GM12878 (cell line): ENCODE measurements at places on chromosomes 5 and 9. TPM values are rescaled to one million over a fixed set of nuclear protein-coding genes. Genes with fewer than 3 reads are reported as not detected.

DNA sequence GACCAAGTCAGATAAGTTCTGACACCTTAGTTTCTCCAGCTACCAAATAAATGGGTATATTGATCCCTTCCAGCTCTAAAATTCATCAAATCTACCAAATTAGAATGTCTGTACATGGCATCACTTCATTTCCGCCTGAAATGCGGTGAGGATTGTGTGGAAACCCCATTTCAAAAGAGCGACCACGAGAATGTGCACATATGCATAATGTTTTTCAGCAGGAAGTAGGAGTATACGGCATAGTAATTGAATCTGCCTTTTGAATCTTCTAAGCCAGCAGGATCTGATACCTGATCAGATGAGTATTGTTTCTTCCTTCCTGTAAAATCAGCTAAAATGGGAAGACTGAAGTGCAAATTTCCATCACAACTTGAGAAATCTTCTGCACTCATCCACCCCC lies 418.6 kb downstream of the TMEM38B start:
- H3K36me3 ChIP-seq = no peaks in the 10 kb centered on the region
- H3K4me3 ChIP-seq = no peak overlapping the region
- H3K4me1 ChIP-seq = no peaks in the 10 kb centered on the region
- H3K27me3 ChIP-seq = no peaks in the 10 kb centered on the region
- no peak for DNase-seq

DNA sequence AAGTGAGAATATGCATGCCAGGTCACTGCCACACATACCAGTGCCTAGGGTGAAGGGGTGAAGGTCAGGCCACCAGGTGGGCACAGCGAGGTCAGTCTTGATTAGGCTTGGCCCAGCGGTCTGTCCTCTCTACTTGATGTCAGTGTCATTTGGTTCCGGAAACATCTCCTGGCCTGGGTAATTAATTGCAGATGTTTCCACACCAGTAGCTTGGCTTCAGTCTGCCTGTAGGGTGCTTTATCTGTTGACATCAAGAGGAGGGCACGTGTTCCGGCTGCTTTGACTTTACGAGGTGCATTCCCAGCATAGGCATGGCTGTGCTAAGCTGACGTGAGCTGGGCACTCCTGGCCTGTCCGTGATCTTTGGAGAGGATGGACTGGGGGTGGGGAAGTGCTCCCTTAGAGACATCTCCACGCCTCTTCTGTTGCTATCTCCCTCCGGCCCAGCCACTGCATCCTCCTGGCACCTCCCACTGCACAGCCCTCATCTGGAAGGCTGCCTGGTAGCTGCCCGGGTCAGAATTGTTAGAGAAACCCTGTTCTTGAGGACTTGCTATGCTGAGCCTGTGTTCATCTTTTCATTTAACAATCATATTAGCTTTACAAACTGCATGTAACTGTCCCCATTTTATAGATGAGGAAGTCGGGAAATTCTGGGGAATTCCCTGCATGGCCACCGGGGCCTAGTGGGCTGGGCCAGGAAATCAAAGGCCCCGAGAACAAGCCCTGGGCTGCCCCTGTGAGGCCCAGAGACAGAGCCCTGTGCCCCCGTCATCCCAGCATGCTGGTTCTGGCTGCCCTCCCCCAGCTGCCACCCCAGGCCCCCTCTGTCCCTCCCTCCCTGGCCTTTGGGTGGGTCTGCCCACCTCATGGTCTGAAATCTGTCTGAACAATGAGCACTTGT lies 29.1 kb downstream of the JADE2 start:
- H3K4me1 ChIP-seq = peaks cover 55% of the 10 kb centered on the region
- no peak overlapping the region for H3K4me3 ChIP-seq
- peaks cover 14% of the 10 kb centered on the region for H3K36me3 ChIP-seq
- H3K27ac ChIP-seq = peak overlapping the region; percentile 91
- DNase-seq = peak; percentile 82

GRCh38 chr5:120465436-120465961 lies 1.4 kb downstream of the PRR16 start:
- no peak overlapping the region for H3K27ac ChIP-seq
- no peaks in the 10 kb centered on the region for H3K36me3 ChIP-seq
- no peak overlapping the region for H3K4me3 ChIP-seq
- H3K4me1 ChIP-seq = peaks cover 6% of the 10 kb centered on the region; the same call in 1 of the 2 replicates

Gene OR1J2
- total RNA-seq = not detected in 2 replicates

GRCh38 chr5:180114304-180115003 lies 42.9 kb upstream of the RNF130 start:
- DNase-seq = no peak
- H3K36me3 ChIP-seq = no peaks in the 10 kb centered on the region
- no peak overlapping the region for H3K4me3 ChIP-seq
- H3K27me3 ChIP-seq = no peaks in the 10 kb centered on the region

Gene NOXA1
- not detected in 2 replicates for total RNA-seq

DNA sequence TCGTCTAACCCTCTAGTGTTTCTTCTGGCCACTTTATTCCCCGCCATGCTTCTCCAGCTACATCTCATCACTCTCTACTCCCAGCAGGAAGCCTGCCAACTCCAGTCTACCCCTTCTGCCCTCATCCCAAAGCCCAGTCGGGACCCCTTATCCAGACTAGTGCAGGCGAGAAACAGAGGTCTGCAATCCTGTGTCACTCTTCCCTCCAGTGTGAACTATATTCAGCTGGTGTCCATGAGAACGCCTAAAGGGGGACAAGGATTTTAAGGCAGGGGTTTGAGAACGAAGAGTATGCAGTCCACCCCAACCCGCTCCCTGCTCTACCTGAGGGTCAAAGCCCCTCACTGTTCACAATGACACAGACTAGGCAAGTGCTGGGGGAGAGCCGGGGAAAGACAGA lies 41.7 kb upstream of the GABRP start:
- no peak overlapping the region for H3K27ac ChIP-seq
- H3K36me3 ChIP-seq = no peaks in the 10 kb centered on the region
- H3K4me3 ChIP-seq = no peak overlapping the region
- H3K4me1 ChIP-seq = no peaks in the 10 kb centered on the region

Gene ENHO
- total RNA-seq = not detected in 2 replicates

Gene CTXN3
- not detected in 2 replicates for total RNA-seq

DNA sequence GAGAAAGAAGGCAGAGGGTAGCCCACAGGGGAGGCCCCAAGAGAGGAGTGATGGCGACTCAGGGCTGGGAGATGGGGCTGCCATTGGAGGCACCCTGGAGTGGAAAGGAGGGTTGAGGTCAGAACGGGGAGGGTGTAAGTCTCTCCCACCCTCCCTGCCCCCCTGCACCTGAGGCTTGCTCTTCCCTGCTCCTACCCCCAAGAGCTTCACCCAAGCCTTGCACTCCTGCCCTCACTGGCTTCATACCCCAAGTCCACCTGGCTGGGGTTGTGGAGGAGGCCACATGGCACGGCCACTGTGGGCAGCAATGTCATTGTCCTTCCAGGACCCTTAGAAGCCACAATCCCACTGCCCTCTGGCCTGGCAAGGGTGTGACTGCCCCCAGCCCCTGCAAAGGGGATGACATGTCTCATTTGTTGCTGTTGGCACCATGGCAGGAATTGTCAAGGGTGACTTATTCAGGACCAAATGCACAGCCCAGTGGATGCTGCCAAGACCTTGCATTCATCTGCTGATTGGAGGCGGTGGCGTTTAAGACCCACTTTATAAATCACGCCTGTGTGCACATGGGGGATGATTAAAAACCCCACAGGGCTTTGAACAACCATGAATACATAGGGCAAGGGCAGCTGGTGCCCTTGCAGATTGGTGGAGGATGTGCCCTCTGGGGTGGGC lies 47.6 kb upstream of the RNU6ATAC start:
- no peaks in the 10 kb centered on the region for H3K27me3 ChIP-seq
- H3K4me3 ChIP-seq = no peak overlapping the region
- no peak for DNase-seq

GRCh38 chr5:60545551-60545950 lies 154.4 kb downstream of the DEPDC1B start:
- no peaks in the 10 kb centered on the region for H3K27me3 ChIP-seq
- no peak overlapping the region for H3K4me3 ChIP-seq
- DNase-seq = no peak
- no peak overlapping the region for H3K27ac ChIP-seq
- H3K4me1 ChIP-seq = peaks cover 16% of the 10 kb centered on the region
- no peaks in the 10 kb centered on the region for H3K36me3 ChIP-seq

- no peaks in the 10 kb centered on the region for H3K36me3 ChIP-seq
- DNase-seq = no peak
- no peak overlapping the region for H3K4me3 ChIP-seq
These were observed 151.5 kb downstream of the TAF11L14 start for GRCh38 chr5:17785774-17786173.

DNA sequence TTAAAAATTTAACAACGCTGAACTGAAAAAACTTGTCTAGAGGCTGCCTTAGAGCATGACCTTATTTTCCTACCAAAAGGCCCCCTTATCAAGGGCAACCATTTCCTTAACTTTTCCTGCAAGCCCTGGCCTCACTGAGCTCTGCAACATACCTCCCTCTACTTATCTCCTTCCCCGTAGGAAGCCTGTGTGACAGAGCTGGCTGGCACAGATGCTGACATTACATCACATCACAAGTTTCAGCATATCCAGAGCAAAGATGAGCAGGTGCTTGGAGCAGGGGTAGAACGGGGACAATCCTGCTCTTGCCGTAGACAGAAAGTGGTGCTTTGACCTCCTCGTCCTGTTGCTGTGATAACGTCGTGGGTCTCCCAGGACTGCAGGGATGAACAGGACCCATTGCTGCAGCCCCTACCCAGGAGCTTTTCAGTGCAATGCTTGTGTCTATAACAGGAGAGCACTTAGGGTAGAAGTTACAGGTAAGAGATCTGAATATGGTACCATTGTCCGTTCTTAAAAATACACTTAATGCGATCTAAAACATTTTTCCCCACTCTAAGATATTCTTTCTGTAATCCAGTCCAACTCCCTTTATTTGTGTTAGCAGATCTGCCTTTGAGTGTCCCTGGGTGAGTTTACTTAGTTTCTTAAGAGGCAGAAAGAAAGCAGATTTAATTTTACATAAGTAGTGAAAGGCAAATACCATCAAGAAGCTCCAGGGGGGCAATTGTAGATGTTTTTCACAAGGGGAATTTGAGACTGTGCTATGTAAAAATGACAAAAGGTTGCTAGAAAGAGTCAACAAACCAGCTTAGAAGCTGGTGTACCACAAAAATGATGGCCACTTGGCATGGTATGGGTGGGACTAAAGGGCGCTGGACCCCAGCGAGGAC lies 101.9 kb upstream of the EFNA5 start:
- H3K4me3 ChIP-seq = no peak overlapping the region
- no peaks in the 10 kb centered on the region for H3K4me1 ChIP-seq
- no peak for DNase-seq
- H3K36me3 ChIP-seq = no peaks in the 10 kb centered on the region

DNA sequence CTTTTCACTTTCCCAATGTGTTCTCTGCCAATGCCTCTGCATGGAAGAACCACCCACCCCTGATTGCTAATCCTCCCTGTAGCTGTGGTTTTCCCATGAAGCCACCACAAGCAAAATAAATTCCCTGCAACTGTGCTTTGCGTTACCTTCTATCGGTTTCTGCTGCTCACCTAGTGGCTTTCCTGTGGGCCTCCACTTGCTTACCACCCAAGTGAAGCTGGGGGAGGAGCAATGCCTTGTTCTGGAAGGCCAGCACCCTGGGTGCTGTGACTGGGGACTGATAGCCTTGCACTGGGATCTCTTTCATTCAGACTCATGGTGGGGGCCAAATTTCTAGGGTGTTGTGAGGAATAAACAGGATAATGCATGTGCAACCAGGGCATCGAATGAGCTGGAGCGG lies 56.3 kb upstream of the GDNF start:
- no peaks in the 10 kb centered on the region for H3K4me1 ChIP-seq
- DNase-seq = no peak
- H3K27ac ChIP-seq = no peak overlapping the region
- H3K36me3 ChIP-seq = no peaks in the 10 kb centered on the region

DNA sequence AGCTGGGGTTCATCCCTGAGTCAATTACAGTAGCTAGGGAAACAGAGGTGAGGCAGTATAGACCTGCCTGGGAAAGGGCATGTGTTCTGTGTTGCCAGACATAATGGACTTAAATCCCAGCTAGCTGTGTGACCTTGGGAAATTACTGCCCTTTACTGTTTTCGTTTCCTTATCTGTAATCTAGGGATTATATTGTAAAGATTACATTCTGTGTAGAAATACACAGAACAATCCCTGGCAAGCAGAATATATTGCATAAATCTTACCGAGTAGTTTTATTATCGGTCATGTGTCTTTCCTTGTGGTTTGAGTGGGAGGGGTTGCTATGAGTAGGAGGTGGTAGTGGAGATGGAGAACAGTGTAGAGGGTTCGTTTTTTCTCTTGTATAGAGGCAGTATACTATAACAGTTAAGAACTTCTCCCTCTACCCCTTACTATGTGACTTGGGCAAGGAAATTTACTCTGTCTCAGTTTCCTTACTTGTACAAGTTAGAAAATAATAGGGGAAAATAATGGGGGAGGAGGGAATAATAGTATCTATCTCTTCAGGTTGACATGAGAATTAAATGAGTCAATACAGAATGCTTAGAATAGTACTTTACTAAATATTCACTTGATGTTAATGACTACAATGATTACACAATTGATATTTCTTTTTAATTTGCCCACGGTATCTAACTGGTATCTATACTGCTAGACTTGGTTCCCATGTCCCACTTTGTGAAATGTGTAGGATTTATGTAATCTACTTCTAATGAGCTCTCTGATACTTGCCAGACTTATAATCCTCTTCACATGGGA lies 7.1 kb upstream of the DMXL1 start:
- peaks cover 12% of the 10 kb centered on the region for H3K4me1 ChIP-seq
- H3K36me3 ChIP-seq = no peaks in the 10 kb centered on the region
- no peak overlapping the region for H3K4me3 ChIP-seq
- H3K27me3 ChIP-seq = no peaks in the 10 kb centered on the region

DNA sequence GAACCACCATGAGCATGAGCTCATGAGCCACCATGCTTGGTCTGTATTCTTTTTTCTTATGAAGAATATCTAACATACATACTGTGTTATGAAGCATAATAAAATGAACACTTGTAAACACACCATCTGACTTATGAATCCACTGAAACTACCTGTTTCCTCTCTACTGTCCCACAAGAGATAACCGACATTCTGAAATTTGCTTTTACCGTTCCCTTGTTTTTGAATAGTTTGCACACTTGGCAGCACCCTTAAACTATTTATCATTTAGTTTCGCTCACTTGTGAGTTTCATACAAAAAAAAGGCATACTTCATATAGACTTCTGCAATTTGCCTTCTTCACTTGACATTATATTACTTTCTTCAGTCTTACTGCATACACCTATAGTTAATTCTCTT lies 8.9 kb downstream of the LARS1 start:
- peak; percentile 69 for DNase-seq
- no peaks in the 10 kb centered on the region for H3K36me3 ChIP-seq
- peak overlapping the region; percentile 10; the same call in 1 of the 2 replicates for H3K27ac ChIP-seq
- no peak overlapping the region for H3K4me3 ChIP-seq
- no peaks in the 10 kb centered on the region; the same call in none of the 2 replicates for H3K4me1 ChIP-seq

GRCh38 chr9:76603448-76603895 lies 144.5 kb downstream of the GCNT1 start:
- H3K27me3 ChIP-seq = no peaks in the 10 kb centered on the region
- no peak overlapping the region for H3K27ac ChIP-seq
- H3K36me3 ChIP-seq = no peaks in the 10 kb centered on the region
- H3K4me1 ChIP-seq = peaks cover 10% of the 10 kb centered on the region

Gene FRRS1L
- not detected in 2 replicates for total RNA-seq
